ENCODE measurements at places on chromosomes 12 and 14.
A peak's percentile ranks its signal among the peaks of the same experiment; 100 is the strongest.

DNA sequence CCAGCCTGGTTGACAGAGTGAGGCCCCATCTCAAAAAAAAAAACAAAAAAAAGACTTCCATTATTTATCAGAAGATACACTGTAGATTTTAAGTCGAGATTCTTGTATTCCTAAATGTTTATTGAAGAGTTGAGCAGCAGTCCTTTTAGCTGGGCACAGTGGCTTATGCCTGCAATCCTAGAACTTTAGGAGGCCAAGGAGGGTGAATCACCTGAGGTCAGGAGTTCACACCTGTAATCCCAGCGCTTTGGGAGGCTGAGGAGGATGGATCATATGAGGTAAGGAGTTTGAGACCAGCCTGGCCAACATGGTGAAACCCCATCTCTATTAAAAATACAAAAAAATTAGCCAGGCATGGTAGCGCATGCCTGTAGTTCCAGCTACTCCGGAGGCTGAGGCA is 57.6 kb downstream of the HEATR5A start:
- no peak for DNase-seq

DNA sequence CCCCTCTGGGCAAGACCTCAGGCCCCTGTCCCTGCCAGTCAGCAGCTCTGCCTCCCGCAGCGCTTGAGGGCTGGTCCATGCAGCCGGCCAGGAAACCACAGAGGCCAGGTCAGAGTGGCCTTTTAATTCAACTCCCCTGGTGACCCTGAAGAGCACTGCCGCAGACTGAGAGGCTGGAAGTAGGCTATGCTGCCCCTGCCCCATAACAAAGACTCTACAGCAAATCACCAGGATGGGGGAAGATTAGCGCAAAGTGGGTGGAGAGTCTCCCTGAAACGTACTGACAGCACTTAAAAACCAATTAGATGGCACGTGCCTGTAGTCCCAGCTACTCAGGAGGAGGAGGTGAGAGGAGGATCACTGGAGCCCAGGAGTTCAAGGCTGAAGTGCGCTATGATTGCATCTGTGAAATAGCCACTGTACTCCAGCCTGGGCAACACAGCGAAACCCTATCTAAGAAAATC is 70.5 kb downstream of the ITPK1 start:
- DNase-seq, result peak; percentile 76

DNA sequence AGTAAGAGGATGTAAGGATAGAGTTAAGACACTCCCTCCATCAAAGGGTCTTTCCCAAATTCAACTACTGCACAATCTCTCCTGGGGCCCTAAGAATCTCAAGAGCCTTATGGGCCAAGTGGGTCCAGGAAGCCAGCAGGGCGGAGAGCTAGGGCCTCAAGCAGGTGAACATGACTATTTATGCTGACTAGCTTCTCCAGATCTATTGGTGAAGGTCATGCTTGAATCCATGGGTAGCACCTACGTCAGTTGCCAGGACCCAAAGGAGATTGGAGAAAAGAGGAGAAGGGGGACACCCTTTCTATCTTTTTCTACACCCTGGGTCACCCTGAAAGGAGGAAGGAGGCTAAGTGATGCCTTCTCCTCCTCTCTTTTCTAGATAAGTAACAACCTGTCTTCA is 534.2 kb upstream of the MIS18BP1 start:
- DNase-seq, result no peak

- DNase-seq, result peak; percentile 88
Measured at GRCh38 chr12:115507951-115508722, 769.4 kb downstream of the MED13L start.

- DNase-seq, result no peak
Measured at GRCh38 chr14:49955024-49955423, 62.1 kb downstream of the ARF6 start.
